ENCODE measurements at places on chromosomes 12 and 14. TPM values are rescaled to one million over a fixed set of nuclear protein-coding genes. Genes with fewer than 3 reads are reported as not detected.

The B4GALNT1 gene
- total RNA-seq = 60.9 TPM

The STAC3 gene
- not detected for total RNA-seq

The LRRK2 gene
- total RNA-seq = 1.5 TPM

The AGAP2 gene
- 0.03 TPM for total RNA-seq

The EEA1 gene
- 20.4 TPM for total RNA-seq

The NFYB gene
- total RNA-seq = 29.7 TPM

- DNase-seq = no peak
These were observed 572.8 kb upstream of the STXBP6 start for GRCh38 chr14:25622763-25623162.

DNA sequence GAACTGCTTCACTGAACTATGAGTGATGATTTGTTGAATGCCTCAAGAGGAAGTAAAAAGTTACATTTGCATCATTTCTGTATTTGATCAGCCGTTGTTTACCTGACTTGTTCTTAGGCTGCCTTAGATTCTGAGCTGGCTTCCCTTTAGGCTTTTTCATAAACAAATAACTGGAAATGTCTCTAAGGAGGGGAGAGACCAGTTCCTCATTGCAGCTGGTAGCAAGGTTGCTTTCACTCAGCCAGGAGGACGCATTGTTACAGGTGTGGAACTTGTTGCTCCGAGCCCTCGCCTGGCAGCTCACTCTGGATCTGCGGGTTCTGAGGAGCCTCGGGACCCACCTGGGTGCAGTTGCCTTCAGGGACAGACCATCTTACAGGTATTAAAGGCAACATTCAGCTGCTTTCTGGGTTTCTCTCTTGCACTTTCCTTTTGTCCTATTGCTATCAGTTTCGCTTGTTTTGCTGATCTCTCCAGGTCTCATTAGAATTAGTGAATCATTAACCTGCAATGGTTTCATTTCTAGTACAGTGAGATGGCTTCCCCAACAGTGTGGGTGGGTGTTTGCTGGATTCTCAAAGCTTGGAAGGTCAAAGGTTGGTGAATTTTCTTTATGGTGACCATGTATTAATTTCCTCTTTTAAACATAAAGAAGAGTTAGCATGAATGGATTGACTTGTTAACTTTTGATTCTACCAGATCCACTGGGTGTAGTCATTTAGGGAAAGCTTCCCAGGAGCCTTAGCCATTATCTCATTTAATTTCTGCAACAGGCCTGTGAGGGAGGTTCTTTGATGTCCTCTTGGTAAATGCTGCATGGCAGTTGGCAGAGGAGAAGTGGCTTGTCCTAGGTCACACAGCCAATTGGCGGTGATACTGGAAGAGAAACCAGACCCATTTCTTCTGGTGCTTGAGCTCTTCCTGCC lies at the start of gene PLEKHG7:
PLEKHG7 (plus strand) TSS at position 236 of the 926 bp plus-strand sequence. CDS start 3,643 bp downstream, outside the sequence.
- DNase-seq = no peak

DNA sequence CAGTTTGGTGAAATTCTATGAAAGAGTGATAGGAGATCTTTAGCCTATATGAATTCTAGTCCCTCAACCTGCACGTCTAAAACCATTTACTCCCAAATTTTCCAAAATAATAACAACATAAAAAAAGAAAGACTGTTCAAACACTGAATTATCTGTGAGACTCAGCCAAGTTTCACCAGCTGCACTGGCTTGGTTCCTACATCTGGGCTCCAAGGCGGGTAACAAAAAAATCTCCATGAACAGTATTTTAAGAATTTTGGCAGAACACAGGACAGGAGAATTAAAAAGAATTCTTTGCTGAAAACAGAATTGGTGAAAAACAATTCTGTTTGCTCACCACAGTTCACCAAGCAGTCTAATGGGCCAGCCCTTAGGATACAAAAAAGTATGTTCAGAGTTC lies 536.8 kb upstream of the ATP2B1 start:
- DNase-seq = no peak

GRCh38 chr14:68426661-68427549 lies 366.0 kb downstream of the ZFP36L1 start:
- no peak for DNase-seq

GRCh38 chr12:31342286-31342685 lies 16.3 kb upstream of the SINHCAF start:
- DNase-seq = no peak

DNA sequence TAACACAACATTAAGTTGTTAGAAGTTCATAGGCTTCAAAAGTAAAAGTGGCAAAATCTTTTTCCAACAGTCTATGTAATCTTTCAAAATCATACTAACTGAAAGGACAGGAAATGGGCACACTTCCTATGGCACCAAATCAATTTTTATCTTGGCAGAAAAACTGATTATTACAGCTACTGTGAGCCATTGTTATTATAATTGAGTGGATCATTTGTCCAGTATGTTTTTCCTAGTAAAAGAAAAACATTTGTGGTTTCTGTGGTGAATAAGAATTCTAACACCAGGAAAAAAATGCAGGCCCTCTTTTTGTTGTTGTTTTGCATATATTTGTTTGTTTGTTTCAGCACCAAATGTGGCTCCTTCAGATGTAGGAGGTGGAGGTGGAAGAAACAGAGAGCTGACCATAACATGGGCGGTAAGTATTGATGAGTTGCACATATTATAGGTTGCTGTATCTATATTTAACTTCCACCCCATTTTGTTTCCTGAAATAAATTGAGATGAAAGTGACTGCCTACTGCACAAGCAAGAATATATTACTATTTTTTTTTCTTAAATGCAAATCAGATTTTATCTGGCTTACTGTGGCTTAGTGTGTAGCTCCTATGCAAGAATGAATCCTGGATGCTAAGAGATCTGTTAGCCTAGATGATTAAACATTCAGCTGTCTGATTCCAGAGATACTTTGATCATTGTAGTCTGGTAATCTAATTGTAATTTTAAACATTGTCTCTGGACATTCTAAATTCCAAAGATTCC lies 174.1 kb upstream of the PDZRN4 start:
- no peak for DNase-seq
